ENCODE measurements at places on chromosomes 6 and 20. TPM values are rescaled to one million over a fixed set of nuclear protein-coding genes. Genes with fewer than 3 reads are reported as not detected.

- no peaks in the 10 kb centered on the region for H3K36me3 ChIP-seq
- no peaks in the 10 kb centered on the region for H3K4me1 ChIP-seq
- H3K27ac ChIP-seq: no peak overlapping the region
- H3K4me3 ChIP-seq: peak overlapping the region; percentile 36
- H3K27me3 ChIP-seq: no peaks in the 10 kb centered on the region
Observed at GRCh38 chr6:71262914-71263313, 25.7 kb upstream of the OGFRL1 start.

DNA sequence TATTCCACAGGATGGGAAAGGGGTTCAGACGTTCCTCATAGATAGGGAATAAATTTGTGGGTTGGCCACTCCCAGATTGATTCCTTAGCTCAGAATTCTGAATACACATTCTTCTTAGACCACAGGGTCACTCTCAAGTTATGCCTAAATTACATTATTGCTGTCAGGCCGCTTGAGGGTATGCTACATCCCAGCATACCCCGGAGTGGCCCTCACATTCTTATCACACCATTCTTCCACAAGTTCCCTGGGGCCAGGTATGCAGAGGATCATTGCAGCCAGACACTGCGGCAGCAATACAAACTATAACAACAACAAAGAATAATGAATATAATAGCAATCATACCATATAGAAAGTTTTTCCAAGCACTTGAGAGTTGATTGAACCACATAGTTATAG lies 237.9 kb upstream of the SOX4 start:
- no peaks in the 10 kb centered on the region for H3K4me1 ChIP-seq
- no peak overlapping the region for H3K27ac ChIP-seq
- no peaks in the 10 kb centered on the region for H3K27me3 ChIP-seq
- no peak overlapping the region for H3K4me3 ChIP-seq
- no peak for DNase-seq

- no peak for DNase-seq
- H3K27ac ChIP-seq: no peak overlapping the region
- H3K36me3 ChIP-seq: peaks cover 20% of the 10 kb centered on the region
- no peaks in the 10 kb centered on the region for H3K27me3 ChIP-seq
- peaks cover 13% of the 10 kb centered on the region for H3K4me1 ChIP-seq
- H3K4me3 ChIP-seq: no peak overlapping the region
Observed at GRCh38 chr6:4942673-4943009, 61.2 kb downstream of the RPP40 start.

DNA sequence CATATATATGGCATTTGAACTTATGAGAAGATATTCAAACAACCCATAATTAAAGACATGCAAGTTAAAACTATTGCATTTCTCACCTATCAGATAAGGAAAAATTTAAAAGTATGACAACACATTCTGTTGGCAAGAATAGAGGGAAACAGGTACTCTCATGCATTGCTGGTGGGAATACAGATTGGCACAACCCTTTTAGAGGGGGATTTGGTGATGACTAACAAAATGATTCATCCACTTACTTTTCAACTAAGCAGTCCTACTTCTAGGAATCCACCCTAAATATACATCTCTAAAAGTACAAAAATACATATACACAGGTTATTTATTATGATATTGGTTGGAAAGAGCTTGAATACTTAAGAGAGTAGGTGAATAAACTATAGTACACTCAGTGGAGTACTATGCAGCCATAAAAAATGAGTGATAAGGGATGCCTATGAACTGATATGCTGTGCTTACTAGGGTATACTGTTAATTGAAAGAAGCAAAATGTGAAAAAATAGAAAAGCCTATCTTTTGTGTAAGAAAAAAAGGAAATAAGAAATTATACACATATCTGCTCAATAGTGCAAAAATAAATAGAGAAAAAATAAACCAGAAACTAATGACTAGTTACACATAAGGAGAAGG lies 42.2 kb downstream of the ADAT2 start:
- H3K4me3 ChIP-seq: no peak overlapping the region
- H3K27me3 ChIP-seq: no peaks in the 10 kb centered on the region
- H3K27ac ChIP-seq: peak overlapping the region; percentile 59
- H3K4me1 ChIP-seq: peaks cover 32% of the 10 kb centered on the region
- DNase-seq: no peak
- H3K36me3 ChIP-seq: no peaks in the 10 kb centered on the region

DNA sequence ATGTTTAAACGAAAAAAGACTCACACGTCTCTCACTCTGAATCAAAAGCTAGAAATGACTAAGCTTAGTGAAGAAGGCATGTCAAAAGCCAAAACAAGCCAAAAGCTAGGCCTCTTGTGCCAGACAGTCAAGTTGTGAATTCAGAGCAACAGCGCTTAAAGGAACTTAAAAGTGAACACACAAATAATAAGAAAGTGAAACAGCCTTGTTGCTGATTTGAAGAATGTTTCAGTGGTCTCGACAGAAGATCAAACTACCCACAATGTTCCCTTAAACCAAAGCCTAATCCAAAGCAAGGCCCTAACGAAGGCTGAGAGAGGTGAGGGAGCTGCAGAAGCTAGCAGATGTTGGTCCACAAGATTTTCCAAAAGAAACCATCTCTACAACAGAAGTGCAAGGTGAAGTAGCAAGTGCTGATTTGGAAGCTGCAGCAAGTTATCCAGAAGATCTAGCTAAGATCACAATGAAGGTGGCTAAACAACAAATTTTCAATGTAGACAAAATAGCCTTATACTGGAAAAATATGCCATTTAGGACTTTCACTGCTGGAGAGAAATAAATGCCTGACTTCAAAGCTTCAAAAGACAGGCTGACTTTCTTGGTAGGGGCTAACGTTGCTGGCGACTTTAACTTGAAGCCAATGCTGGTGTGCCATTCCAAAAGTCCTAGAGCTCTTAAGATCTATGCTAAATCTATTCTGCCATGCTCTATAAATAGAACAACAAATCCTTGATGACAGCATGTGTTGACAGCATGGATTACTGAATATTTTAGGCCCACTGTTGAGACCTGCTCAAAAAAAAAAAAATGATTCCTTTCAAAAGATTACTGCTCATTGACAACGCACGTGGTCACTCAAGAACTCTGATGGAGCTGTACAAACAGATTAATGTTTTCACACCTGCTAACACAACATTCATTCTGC lies 40.3 kb downstream of the SEC63 start:
- H3K36me3 ChIP-seq: peaks cover 28% of the 10 kb centered on the region
- no peaks in the 10 kb centered on the region for H3K27me3 ChIP-seq
- DNase-seq: no peak
- no peak overlapping the region for H3K4me3 ChIP-seq
- H3K27ac ChIP-seq: no peak overlapping the region

- no peaks in the 10 kb centered on the region for H3K36me3 ChIP-seq
- peaks cover 15% of the 10 kb centered on the region for H3K4me1 ChIP-seq
- no peaks in the 10 kb centered on the region for H3K27me3 ChIP-seq
- no peak overlapping the region for H3K4me3 ChIP-seq
- no peak for DNase-seq
Observed at GRCh38 chr20:44071526-44072111, 115.4 kb downstream of the JPH2 start.

- no peak for DNase-seq
- H3K4me3 ChIP-seq: no peak overlapping the region
- H3K27ac ChIP-seq: no peak overlapping the region
- no peaks in the 10 kb centered on the region for H3K4me1 ChIP-seq
- no peaks in the 10 kb centered on the region for H3K27me3 ChIP-seq
- no peaks in the 10 kb centered on the region for H3K36me3 ChIP-seq
Observed at GRCh38 chr20:16885746-16886145, 137.6 kb downstream of the OTOR start.

TPD52L2 gene
- 106 TPM for total RNA-seq

PEX7 gene
- total RNA-seq: 7.6 TPM

CRISP3 gene
- not detected for total RNA-seq

TXLNB gene
- 0.81 TPM for total RNA-seq
